Stimulated activated effector memory CD8-positive, alpha-beta T cell treated with anti-CD3 and anti-CD28 coated beads, Interleukin-12 subunit alpha, Interleukin-12 subunit beta, amount 100 ng/mL, for 72 hours (primary cell): ENCODE measurements at places on chromosomes 2 and 18.

- DNase-seq: no peak
These were observed 532.0 kb upstream of the FSHR start for GRCh38 chr2:49686291-49686690.

DNA sequence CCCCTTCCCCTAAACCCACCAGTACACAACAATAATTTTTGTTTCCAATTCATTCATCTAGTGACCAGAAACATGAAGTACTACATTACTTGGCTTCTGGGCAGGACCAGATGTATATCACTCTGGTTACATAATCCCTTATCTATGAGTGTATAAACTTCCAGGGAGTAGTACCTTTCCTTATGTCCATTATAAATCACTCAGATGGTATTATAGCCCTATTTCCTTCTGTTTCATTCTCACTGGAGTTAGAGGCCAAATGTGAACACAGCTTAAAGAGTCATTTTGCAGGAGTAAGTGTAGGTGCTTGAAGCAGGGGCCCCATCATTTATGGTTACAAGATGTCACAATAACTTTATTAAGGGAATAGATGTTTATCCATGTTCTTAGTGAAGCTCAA, 894.4 kb upstream of the NXPH2 start:
- no peak for DNase-seq

DNA sequence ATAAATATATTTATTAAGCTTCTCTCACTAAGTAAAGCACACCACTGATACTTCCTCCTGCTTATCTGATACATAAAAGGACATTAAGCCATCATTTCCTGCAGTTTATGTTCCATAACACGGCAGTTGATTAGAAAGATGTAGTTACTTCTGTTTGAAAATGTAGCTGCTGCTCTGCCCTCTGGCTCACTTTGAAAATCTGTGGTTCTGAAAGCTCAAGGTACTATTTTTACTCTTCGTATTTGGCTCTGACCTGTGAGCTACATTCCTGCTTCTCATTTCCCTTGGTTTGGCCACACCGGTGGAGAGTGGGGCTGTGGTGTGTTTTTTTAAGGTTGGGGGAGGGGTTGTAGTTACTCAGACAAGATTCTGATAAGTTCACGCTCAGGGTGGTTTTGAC, 12.8 kb upstream of the TTN start:
- DNase-seq: no peak

DNA sequence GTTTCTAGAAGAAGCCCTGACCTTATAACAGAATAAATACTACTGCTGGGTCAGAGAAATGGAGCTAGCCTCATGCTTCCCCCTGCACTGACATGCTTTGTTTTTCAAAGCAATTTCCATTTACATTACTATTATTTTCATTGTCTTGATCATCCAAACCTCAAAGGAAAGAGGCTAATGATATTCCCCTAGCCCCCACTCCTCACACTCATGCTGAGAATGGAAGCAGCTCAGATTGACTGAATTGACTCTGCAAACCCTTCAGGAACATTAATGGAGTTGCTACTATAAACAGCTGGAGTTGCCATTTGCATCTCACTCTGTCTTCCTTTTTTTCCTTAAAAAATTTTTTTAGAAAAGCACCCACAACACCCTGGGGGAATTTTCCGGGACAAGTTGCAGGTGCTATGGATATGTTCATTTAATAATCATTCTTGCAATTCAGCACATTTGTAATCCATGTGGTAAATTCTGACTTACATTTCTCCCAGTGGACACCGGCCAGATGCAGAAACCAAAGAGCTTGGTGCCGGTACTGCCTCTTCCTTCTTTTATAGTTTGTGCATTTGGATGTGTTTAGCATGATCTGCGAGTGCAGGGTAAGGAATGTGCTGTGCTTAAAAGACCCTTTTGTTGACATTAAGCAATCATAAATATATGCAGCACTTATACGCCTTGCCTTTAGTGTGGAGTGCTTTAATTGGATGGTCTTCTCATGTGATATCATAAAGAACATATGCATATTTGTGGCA, 103.3 kb upstream of the OSR1 start:
- no peak for DNase-seq

GRCh38 chr2:14189929-14190328, 442.6 kb upstream of the LRATD1 start:
- no peak for DNase-seq

DNA sequence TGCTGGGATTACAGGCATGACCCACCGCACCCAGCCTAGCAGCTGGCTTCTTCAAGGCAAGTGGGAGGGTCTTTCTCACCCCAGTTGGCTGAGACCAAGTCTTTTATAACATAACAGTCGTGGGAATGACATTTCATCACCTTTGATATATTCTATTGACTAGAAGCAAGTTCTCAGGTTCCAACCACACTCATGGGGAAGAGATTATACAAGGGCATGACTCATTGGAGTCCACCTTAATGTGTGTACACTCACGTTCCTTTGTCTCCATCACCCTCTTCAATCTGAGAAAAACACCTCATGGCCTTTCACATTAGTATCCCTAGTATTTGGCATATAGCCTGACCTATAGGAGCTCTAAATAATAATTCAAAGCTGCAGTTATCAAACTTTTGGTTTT, 2.8 kb upstream of the BBS5 start:
- no peak for DNase-seq

GRCh38 chr2:173090276-173090877, 14.7 kb downstream of the MAP3K20 start:
- no peak for DNase-seq

- DNase-seq: no peak
These were observed 5.8 kb downstream of the SCTR start for GRCh38 chr2:119518401-119519056.

GRCh38 chr18:37440206-37440605, 125.4 kb downstream of the CELF4 start:
- no peak for DNase-seq

DNA sequence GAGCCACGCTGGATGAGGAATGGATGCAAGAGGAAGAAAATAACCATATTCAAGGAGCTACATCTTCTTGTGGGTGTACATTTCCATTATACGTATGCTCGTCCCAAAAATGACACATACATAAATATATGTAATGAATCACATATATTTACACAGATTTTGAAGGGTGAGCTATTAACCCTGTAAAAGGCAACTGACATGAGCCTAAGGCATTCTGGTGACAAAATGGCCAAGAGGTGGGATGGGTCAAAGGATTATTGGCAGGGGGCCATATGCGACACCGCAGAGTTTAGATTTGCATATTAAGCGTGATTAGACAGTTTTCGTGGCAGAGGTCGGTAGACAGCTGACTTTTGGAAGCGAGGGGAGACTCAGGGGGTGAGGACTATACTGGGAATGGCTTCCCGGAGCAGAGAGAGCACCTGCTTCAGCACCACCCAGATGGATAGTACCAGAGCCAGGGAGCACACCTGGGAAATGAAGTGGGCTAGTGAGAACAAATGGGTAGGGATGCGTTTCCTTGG, 431 bp upstream of the CNRIP1 start:
- DNase-seq: no peak

- DNase-seq: no peak
These were observed 194.9 kb downstream of the CTIF start for GRCh38 chr18:48733643-48734253.
